ENCODE measurements at places on chromosomes 3 and 15.

- no peak for DNase-seq
These were observed 71.8 kb downstream of the RBPMS2 start for GRCh38 chr15:64703632-64703959.

DNA sequence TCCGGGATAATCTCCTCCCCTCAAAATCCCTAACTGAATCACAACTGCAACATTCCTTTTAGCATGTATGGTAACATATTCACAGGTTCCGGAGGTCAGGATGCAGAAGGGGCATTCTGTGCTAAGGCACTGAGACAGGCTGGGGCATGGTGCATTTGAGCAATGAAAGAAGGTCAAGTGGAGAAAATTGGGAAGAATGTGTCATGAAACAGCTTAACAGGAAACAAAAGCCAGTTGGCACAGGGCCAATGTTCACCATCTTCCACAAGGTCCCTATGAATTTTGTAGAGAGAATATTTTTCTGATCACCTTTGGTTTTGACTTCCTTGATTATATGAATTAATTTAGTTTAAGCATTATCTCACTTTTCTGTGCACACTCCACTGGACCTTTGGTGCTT lies 587.7 kb upstream of the NR2F2 start:
- no peak for DNase-seq

DNA sequence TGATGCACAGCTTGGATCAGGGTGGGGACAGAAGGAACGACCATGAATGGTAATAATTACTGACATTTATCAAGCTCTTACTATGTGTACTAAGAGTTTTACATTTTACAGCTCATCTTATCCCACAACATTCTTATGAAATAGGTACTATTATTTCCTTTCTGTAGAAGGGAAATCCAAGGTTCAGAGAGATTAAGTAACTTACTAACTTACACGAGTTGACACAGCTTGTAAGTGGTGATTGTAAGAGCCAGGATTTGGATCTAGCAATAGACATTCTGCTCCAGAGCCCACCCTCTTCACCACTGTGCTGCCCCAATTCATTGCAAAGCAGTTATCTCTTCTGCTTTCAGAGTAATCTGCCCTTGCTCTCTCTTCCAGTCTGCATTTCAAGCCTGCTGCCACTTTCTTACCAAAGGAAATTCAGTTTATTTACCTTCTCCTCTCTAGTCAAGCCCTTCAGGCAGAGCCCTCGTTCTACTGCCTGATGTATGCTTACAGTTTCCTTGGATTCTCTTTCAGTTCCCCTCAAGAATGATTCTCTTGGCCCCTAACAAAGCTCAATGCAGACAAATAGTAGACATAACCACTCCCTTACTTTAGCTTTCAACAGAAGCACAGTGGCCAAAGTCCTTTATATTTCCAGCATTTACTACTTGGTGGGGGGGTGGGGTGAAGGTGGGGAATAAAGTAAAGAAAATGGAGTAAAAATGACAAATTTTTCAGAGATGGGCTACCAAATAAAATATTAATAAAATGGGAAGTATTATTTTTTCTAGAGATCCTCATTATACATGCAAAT lies 65.8 kb downstream of the ATP8B4 start:
- DNase-seq, result no peak

DNA sequence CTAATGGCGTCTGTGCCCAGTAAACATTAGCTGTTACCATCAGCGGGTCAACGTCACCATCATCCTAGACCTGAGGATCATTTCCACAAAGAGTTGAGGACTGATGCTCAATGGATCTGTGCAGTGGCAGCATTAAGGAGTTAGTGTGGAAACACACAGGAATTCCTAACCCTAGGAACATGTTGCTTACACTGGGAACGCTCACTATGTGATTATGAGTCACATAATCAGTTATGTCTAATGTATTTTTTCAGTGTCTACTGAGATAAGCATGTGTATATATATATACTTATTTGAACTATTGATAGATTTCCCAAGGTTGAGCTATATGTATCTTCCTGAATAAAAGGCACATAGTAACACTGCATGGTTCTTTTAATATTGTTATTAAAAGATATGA lies 19.0 kb downstream of the ARNT2 start:
- no peak for DNase-seq

GRCh38 chr3:108518895-108519294 lies 8.5 kb upstream of the MYH15 start:
- no peak for DNase-seq

GRCh38 chr15:47516558-47516957 lies 200.7 kb upstream of the SEMA6D start:
- DNase-seq, result no peak

DNA sequence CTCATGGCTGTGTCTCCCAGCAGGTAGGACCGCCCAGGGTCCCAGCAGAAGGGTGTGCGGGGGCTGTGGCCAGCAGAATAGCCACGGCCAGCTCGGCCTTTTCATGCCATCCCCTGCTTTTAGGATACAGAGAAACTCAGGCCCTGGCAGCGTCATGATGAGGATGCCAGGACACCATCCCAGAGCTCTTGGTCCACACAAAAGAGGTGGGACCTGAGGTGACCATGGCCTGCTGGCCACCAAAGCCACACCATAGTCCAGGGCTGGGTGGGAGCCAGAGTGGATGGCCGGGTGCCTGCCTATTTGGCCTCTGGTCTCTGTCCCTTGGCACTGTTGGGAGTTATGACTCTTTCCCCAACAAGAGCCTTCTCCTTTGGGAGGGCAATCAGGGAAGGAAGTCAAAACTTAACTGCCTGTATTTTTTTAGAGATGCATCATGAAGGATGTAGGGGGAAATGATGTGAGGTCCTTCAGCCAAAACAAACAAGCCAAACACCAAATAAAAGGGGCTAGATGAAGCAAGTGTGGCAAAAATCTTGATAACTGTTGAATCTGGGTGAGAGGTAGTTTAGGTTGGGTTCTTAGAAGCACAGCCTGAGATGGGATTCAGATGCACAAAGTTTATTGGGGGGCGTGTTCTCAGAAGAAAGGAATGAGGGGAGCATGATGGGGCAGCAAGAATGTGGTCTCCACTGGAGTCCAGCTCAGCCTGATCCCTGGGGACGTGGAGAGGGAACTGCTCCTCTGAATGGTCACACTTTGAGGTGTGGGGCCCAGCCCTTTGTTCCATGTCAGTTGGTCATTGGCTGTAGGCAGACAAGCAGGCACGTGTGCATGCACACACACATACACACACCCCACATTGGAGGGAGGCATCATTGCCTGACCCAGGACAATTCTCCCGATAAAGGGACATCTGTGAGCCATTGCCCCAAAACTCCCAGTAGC lies 33.2 kb downstream of the SMAD6 start:
- DNase-seq, result no peak

- DNase-seq, result no peak
These were observed at the start of gene SLC51A for GRCh38 chr3:196216089-196216564. TSS of gene SLC51A (plus strand) at chr3:196216534. CDS start at chr3:196216713, 179 bp downstream.

- no peak for DNase-seq
These were observed 115.7 kb upstream of the LINGO1 start for GRCh38 chr15:77748078-77749064.

DNA sequence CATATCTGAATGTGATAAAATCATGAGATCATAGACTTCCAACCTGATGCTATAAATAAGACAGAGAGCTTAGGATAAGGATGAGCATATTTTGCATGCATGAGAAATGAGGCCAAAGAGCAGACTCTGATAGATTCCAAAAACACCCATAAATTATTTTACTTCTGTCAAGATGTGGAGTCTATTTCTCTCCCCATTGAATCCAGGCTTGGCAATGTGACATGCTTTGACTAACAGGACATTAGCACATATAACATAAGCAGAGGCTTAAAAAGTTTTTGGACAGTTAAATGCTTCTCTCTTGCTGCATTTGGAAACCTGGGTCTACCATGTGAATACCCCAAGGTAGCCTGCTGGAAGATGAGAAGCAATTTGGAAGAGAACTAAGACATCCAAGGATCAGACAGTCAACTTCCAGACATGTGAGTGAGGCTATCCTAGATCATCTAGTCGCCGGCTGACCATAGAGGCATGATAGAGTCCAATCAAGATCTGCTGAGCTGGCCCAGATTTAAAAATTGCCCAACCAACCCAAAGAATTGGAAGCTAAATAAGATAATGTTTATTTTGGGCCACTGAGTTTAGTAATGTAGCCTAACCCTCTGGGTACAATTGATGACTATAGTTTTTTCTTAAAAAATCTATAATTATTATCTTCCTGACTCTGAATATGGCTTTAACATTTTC lies 30.3 kb downstream of the MYLK start:
- no peak for DNase-seq

GRCh38 chr15:63560741-63561448 lies 36.3 kb upstream of the FBXL22 start:
- DNase-seq, result no peak

GRCh38 chr3:117631781-117632180 lies 922.2 kb downstream of the TUSC7 start:
- DNase-seq, result no peak
